COR-L47 (cell line): ENCODE measurements at places on chromosomes 2 and 18.

GRCh38 chr2:231094736-231095346 is 30.0 kb downstream of the HTR2B start:
- no peak for DNase-seq

GRCh38 chr18:29651122-29651680 is 1391.3 kb downstream of the DSC3 start:
- DNase-seq = no peak

DNA sequence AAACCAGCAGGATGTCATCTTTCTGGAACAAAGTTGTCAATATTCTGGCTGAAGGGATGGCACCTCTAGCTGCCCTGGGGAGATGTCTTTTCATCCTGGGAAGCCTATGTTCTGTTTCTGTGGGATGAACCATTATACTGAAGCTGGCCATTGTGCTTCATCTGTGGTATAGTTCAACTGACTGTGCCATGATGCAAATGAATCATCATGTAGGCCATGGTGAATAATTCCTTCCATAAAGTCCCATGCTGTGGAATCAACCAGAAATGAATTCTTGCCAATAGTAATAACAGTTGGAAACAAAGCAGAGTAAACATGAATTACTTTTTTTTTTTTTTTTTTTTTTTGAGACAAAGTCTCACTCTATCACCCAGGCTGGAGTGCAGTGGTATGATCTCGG is 64.1 kb upstream of the CNGA3 start:
- no peak for DNase-seq

GRCh38 chr2:10196110-10196892 is 73.8 kb downstream of the RRM2 start:
- DNase-seq = no peak

GRCh38 chr2:196719110-196719872 is 79.8 kb downstream of the CCDC150 start:
- DNase-seq = no peak

GRCh38 chr18:13191779-13192178 is 26.8 kb upstream of the LDLRAD4 start:
- DNase-seq = no peak

DNA sequence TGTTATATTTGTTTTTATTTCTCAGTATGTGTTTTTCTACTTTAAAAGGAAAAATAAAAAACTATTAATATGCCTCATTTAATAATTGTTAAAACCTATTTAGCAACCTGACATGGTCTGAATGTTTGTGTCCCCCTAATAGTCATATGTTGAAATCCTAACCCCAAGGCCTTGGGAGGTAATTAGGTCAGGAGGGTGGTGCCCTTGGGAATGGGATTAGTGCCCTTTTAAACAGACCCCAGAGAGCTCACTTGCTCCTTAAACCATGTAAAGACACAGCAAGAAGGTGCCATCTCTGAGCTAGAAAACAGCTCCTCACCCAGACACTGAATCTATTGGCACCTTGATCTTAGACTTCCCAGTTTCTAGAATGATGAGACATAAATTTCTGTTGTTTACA is 71.8 kb downstream of the CHST9 start:
- DNase-seq = no peak

GRCh38 chr2:12320027-12320734 is 396.6 kb upstream of the TRIB2 start:
- DNase-seq = no peak

DNA sequence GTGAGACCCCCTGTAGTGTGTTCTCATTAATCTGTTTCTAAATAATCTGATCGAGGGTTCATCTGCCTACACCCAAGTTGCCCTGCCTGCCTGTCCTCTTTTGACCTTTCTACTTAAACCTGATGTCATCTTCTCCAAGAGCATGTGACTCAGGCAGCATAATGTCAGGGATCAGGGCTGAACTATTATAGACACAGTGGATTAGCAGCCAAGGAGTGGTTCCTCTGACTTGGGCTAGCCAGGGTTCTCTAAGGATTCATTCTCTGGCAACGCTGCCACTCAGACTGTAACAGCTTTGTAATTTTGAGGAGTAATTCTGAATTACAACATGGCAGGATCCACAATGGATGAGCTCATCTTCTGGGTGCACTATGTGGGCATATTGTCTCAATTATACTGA is 124.0 kb downstream of the MDH1 start:
- no peak for DNase-seq

DNA sequence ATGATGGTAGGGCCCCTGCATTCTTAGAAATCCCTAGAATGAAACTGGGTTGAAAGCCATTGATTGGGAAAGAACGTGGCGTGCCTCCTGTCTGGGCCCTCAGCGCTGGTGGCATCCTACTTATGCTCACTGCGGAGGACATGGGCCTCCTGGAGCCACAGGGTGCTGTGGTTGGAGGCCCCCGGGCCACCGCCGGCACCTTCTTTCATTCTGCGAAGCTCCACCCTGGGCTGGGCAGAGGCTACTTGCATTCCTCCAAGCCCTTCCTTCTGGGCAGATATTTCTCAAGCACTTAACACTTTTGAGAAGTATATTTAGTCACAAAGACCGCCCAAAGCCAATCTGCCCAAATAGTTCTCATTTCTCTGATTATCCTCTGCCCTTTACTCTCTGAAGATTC is 311.9 kb downstream of the MYCN start:
- no peak for DNase-seq

DNA sequence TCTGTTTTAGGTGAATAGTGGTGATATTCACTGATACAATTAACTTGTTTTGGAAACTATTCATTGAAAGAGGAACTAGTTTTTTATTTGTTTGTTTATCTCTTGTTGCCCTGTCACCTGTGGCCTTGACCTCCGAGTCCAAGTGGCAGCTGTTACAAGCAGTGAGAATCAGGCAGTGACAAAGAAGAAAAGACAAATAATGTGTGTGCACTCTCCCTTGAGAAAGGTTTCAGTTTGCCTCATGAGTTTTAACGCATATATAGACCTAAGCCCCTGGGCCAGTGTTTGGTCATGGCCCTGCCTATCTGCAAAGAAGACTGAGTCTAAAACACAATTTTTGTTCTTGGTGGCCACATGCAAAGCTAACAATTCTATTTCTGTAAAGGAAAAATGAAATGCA is 15.3 kb downstream of the KYNU start:
- DNase-seq = no peak

DNA sequence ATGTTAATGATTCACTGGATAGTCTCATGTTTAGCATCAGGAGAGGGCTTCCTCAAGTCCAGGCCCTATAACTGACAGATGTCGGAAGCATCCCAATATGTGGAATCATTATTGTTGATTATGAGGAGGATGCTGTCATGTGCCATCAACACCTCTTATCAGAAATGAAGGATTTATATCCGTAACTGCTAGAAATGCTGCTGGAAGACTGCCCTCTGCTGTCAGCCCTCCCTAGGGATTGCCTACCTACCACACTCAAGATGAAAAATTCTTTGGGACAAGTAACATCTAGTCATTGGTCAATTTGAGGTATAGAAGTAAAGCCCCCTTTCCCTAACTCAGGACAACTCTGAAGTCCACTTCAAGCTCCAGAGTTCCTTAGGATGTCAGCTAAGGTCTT is 1166.5 kb upstream of the NXPH2 start:
- DNase-seq = no peak

DNA sequence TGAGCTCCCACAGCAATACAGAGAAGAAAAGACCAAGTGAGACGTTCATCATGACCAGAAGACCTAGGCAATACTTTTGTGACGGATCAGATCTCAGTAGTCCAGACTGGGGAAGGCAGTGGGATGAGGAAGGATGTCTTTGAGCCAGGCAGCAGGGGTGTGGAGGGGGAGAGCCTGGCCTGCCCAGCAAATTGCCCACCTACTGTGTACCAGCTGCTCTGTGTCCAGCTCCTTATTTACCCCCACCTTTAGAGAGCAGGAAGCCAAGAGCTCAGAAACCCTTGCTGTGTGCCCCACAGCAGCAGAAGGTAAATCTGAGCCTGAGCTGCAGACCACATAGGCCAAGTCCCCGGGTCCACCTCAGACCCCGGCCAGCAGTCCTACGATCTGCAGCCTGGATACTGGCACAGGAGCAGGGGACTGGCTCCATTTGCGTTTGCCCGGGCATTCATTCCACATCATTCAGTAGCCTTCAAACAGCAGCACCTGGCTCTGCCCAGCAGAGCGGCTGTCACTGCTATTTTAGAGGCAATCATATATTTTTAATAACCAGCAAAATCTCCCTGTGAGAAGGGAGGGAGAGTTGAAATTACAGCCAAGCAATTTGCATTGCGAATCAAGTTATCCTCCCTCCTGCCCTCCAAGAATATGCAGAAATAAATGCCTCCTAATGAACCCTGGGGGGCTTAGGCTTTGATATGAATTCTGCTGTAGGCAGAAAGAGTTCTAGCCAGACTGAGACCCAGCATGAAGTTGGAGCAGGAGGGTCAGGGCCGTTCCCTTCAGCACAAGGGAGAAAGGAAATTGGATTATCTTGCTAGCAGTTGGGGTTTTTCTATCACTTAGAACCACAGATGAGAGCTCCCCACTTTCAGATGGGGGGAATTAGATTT is 110.0 kb upstream of the FZD7 start:
- peak; percentile 22 for DNase-seq

DNA sequence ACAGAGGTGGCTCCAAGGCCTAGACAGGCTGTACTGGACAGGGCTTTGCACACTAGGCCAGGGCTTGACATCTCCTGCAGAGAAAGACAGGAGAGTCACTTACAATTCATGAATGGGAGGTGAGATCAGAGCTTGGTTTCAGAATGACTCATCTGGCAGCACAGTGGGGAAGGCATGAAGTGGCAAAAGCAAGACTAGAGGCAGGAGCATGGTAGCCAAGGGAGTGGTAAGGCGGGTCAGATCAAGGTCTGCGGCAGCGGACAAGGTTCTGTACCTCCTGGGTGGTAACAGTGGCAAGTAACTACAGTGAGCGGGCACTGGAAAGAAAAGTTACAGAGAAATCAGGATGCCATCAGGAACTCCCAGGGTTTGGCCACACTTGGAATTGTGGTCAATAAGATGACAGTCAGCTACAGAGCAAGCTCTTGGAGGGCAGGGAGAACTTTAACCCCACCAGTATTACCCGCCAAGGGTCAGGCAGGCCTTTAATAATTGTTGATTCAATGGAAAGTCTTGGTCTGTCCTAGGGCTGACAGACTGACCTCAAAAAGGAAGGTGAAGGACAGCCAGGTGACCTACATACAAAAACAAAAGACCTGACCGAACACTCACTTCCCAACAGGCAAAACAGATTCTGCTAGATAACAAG is 5.7 kb downstream of the MCFD2 start:
- DNase-seq = no peak

DNA sequence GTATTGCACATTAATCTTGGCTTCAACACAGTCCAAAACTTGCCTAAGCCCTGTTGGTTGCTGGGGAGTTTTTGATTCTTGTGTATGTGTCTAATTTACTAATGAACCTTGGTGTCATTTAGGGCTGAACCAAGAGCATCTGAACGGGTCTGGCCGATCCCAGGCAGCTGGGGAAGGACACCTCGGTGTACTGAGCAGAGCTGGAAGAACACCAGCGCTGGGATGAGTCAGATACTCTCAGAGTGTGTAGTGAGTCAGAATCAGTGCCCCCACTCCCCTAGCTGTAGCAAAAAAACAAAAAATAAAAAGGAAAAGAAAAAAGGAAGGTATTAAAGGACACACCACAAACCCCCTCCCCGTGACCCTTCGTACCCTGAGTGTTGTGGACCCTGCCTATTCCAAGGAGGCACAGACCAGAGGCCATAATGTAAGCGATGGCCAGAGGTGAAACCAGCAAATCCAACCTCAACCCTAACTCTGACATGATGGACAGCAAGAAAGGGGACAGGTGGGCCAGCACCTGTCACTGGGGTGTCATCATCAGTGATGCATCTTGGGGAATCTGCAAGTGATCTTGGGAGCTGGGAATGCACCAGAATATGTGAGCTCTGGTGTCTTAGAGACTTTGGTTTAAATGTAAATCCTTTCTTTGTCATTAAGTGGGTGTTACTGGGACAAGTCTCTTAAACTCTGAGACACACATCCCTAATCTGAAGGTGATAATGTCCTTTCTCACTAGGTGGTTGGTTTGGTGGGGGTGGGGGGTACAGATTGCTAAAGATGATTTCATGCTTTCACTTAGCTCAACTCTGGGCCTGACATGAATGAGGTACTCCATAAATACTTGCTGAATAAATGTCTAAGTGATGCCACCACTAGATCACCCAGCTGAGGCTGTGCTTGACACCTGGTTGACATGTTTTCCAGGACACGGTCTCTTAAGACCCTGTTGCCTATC is 34.2 kb upstream of the NCOA1 start:
- no peak for DNase-seq

DNA sequence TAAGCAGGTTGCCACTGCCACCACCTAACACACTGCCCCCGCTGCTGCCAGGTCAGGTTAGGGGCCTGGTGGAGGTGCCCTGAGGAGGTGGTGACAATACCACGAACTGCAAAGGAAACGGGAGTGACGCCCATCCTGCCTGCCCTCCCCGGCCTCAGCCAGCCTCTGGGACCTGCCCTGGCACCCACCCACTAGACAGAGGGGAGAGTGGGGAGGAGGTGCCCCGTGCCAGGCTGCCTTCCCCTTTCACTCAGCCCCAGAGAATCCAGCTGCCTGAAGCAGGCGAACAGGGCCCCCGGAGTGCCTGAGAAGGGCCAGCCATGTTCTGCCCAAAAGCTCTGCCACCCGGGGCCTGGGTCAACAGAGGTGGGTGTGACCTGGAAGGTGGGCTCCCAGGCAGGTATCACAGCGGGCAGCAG is 44.5 kb upstream of the FOSL2 start:
- no peak for DNase-seq

- no peak for DNase-seq
These were observed 469.6 kb upstream of the CELF4 start for GRCh38 chr18:38035193-38035592.

DNA sequence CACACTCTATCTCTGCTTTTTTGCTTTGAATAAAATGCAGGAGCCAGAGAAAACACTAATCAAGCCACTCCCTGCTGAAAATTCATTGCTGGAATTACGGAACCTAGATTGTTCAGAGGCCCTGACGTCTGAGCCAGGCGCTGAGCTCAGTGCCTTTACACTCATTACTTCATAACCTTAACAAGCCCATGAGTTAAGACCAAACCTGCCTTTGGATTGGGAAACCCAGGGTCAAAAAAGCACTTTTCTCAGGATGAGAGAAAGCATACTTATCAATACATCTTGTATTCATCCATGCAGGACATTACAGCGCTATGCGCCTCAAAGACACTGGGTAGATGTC is 762 bp downstream of the INO80C start:
- peak; percentile 50 for DNase-seq

DNA sequence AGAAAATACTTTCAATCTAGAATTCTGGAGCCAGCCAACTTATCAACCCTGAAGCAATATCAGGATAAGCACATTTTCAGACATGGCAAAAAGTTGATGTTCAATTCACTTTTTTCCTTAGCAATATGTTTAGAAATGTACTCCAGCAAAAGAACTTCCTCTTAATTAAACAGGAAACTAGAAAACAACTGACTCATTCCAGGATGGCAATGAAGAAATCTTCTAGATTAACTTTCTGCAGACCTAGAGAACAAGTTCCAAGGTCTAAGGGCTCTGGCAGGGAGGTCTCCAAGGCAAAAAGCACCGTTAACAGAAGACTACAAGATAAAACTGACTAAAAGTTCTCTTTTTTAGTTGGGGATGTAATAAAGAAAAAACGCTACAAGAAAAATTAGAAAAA is 69.2 kb upstream of the VWC2L start:
- DNase-seq = no peak

GRCh38 chr2:99728166-99728565 is 238.3 kb upstream of the REV1 start:
- no peak for DNase-seq
